ENCODE measurements at places on chromosomes 3 and 15.
A peak's percentile ranks its signal among the peaks of the same experiment; 100 is the strongest.

- ATAC-seq = no peak
Measured at GRCh38 chr3:186772701-186773417, 10.5 kb upstream of the EIF4A2 start.

- no peak for ATAC-seq
Measured at GRCh38 chr3:67662733-67663132, 8.3 kb upstream of the SUCLG2 start.

GRCh38 chr3:57738391-57738790 is 17.7 kb upstream of the SLMAP start:
- no peak for ATAC-seq

GRCh38 chr15:98177966-98178592 is 217.6 kb downstream of the ARRDC4 start:
- ATAC-seq = peak; percentile 93

GRCh38 chr15:87746333-87746732 is 510.2 kb downstream of the NTRK3 start:
- ATAC-seq = no peak

- ATAC-seq = peak; percentile 71
Measured at GRCh38 chr3:196144383-196145105, 62.7 kb upstream of the TFRC start.

DNA sequence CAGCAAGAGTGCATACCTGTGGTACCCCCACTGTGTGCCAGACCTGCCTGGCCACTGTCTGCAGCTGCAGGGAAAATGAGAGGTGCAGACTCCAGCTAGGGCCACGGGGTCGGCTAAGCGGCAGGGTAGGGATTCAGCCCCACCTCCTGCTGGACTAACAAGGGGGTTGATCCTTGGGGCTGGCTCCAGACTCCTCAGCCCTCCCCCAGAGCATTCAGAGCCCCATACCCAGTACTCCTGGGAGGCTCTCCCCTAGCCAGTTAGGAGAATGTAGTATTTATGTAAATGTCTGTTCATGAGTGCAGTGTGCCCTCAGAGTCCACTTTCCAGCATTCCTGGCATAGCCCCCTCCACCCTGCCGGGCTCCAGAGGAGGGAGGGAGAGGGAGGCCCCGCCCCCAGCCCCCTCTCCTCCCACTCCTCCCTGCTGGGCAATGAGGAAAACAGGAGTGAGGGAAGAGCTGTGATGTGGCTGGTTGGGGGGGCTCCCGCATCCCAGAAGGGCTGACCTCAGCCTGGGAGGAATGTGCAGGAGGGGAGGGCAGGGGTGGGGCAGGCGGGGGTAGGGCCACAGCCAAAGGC is 4.5 kb upstream of the SEMA3B start:
- ATAC-seq = peak; percentile 64

Measured in SK-N-SH treated with all-trans-retinoic acid at 6 μM for 48 hours (cell line).